ENCODE measurements at places on chromosomes 4 and X.

DNA sequence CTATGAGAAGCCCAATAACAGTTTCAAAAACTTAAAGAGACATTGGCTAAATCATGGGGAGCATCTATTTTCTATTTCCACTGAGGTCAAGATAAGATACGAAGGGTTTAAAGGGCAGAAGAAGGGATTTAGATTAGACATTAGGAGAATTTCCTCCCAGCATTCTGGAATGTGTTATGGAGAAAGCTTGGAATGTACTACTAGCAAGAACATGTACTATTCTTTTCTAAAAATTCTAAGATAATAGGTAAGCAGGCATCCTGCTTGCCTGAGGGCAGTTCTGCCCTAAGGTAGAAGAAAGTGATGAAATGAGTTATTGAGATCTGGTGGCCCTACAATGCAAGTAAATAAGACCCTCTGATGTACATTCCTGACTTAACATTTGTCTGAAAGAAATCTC lies 279.2 kb downstream of the NR3C2 start:
- no peak for DNase-seq

DNA sequence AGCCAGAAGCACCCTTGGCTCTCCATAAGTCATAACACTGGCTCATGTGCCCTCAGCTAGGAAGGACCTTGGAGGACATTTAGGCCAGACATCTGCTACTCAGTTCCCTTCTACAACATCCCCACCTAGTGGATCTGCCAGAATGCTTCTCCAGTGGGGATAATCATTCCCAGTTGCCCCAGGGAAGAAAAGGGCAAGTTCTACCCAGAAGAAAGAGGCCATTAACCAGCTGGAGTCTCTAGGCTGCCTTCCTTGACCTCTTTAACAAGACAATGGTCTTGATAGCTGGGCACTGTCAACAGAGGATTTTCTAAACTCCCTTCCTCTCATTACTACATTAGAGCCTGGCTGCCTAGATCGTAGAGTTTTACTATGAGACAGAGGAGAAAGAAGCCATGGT lies 42.0 kb downstream of the LGI2 start:
- no peak for DNase-seq

DNA sequence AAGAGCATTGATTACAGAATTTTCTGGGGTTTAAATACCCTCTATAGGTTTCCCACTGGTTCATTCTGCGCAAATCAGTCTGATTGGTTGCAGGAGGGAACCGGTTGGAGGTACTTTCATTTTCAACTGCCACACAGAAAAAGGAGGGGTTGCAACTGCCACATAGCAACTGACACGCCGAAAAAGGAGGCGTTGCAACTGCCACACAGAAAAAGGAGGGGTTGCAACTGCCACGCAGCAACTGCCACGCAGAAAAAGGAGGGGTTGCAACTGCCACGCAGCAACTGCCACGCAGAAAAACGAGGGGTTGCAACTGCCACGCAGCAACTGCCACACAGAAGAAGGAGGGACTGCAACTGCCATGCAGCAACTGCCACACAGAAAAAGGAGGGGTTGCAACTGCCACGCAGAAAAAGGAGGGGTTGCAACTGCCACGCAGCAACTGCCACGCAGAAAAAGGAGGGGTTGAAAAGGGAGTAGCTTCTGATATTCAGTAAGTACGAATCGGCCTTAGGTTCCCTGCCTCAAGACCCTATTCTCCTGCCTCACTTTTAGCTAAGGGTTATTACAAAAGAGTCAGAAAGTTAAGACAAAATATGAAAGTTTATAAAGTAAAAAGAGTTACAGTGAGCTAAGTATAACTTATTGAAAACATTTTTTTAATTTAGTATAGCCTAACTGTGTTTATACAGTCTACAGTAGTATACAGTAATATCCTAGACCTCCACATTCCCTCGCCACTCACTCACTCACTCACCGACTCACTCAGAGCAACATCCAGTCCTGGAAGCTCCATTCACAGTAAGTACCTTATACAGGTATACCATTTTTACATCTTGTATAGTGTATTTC lies 431.8 kb downstream of the KCTD8 start:
- DNase-seq, result no peak

DNA sequence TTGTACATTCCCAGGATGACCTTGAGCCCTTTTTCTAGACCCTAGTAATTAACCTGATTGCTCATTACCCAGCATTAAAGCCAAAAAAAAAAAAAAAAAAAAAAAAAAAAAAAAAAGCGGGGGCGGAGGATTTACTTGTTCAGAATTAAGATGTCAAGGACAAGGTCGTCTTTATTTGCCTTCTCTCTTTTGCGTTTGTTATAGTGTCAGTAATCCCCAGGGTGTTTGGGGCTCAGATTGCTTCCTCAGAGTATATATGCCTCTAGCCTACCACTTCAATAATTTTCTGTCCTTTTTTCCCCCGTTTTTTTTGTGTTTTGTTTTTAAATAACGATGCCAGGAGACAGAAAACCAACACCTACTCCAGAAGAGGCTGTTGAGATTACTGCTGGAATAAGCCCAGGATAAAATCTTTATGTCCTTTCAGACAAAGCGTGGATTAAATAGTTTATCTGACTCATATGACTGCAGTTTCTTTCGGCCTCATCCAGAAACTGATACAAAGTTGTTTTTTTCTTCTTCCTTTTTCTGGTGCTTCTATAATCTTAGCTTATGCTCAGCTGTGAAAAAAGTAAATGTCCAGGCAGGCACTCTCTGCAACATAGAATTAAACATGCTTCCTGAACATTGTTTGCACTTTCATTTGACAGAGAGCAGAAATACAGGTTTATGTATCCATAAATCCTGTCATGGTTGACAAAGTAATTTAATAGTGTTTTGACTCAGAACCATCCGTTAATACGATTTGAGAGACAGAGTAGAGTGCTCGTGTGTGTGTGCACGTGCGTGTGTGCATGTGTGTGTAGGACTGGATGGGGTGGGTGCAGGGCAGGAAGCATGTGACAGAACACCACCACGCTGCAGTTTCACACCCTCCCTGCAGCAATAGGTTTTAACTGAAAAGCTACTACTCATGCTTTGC lies 138.6 kb downstream of the AFF1 start:
- DNase-seq, result no peak

GRCh38 chrX:3124031-3124430 lies 82.8 kb downstream of the ARSF start:
- no peak for DNase-seq

- DNase-seq, result no peak
Observed at GRCh38 chr4:155509555-155509954, 132.8 kb upstream of the MAP9 start.

DNA sequence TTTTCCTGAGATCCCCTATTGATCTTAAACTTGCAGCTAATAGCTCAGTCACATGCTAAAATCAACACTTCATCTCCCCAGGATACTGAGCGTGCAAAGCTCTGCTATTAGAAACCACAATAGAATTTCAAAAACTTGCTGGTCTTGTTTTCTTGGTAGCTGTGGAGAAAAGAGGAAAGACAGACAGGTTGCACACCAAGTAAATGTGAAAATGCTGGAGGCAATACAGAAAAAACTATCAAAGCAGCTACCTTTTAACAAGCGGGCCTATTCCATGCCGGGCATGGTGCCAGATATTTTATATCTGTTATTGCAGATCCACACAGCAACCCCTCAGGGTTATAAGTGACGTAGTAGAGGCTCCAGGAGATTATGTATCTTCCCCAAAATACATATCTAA lies 171.9 kb downstream of the DCTD start:
- DNase-seq, result no peak

DNA sequence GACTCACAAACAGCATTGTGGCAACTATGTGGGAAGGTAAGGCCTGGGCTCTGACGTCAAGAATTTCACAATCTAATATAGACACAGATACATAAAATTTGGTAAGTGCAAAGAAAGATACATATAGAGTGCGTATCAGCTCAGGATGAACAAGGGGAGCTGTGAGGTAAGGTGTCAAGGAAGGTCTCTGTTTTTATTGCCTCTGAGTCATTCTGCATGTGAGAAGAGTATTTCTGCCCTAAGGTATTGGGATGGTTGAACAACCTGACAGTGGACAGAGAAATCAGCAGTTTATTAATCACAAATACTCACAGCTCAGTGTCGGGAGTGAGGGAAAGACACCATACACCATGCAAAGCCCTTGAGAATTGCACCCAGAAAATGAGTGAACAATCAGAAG lies 89.8 kb downstream of the COMMD8 start:
- no peak for DNase-seq

GRCh38 chr4:73211968-73212367 lies 46.6 kb downstream of the ANKRD17 start:
- DNase-seq, result no peak

- no peak for DNase-seq
Observed at GRCh38 chr4:126172126-126172525, 857.4 kb downstream of the FAT4 start.

DNA sequence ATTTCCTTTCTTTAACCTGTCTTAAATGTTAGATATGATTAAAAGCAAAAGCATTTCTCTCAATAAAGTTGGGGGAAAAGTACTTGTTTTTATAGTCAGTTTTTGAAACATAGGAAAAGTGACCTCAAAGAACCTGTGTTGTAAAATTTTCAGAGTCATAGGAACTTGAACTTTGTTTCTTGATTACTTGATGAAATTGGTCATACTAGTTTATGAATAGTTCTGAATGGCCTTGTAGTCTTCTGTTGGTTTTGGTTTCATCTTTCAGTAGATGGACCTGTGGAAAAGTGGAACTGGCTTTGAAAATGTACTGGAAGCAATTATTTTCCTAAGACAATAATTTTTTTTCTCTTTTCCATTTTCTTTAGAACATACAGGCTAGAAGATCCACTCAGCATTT lies 222.2 kb upstream of the NUDT6 start:
- DNase-seq, result no peak

GRCh38 chr4:173801361-173801760 lies 271.3 kb upstream of the HAND2 start:
- no peak for DNase-seq

Data from cortex of kidney (tissue), 1 donor.